ENCODE measurements at places on chromosomes 6 and 20. TPM values are rescaled to one million over a fixed set of nuclear protein-coding genes. Genes with fewer than 3 reads are reported as not detected.

The HCRTR2 gene
- 2.5 TPM for total RNA-seq

The CSTF1 gene
- total RNA-seq: 21.0 TPM

The CGA gene
- total RNA-seq: not detected

The ZKSCAN8 gene
- total RNA-seq: 38.3 TPM

The NFS1 gene
- total RNA-seq: 47.8 TPM

The SCUBE3 gene
- total RNA-seq: 0.13 TPM

The ARFGEF3 gene
- total RNA-seq: 59.7 TPM

The GPX5 gene
- total RNA-seq: not detected

The GHRH gene
- total RNA-seq: not detected

The CTCFL gene
- not detected for total RNA-seq

The FBXL4 gene
- total RNA-seq: 21.7 TPM

The RAET1G gene
- total RNA-seq: not detected
